ENCODE measurements at places on chromosomes 7 and 10. TPM values are rescaled to one million over a fixed set of nuclear protein-coding genes. Genes with fewer than 3 reads are reported as not detected.

DNA sequence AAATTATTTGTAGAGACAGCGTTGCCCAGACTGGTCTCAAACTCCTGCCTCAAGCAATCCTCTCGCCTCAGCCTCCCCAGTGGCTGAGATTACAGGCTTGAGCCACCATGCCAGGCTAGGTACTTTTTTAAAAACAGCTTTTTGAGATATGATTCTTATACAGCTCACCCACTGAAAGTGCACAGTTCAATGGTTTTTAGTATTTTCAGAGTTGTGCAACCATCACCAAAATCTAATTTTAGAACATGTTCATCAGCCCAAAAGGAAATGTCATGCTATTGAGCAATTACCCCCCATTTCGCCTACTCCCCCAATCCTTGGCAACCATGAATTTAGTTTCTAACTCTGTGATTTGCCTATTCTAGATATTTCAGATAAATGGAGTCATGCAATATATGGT is 73.7 kb downstream of the EVX1 start:
- no peak for DNase-seq

DNA sequence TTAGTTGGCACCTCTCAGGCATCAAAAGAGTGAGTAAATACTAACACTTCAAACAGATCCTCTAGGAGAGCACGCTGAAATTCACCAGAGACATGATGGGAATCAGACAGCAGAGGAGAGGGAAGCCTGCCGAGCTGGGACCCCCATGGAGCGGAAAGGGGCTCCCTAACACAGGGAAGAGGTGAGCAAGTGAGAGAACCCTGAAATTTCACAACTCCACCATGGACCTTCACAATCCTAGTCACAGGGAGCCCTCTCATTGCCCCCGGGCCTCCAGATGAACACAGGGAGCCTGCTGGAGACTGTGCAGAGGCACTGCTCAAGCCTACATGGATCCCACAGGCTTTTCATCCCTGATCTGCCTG is 59.2 kb upstream of the ANTXRL start:
- DNase-seq, result no peak

- no peak for DNase-seq
Measured at GRCh38 chr7:150665089-150665748, 20.3 kb upstream of the GIMAP2 start.

DNA sequence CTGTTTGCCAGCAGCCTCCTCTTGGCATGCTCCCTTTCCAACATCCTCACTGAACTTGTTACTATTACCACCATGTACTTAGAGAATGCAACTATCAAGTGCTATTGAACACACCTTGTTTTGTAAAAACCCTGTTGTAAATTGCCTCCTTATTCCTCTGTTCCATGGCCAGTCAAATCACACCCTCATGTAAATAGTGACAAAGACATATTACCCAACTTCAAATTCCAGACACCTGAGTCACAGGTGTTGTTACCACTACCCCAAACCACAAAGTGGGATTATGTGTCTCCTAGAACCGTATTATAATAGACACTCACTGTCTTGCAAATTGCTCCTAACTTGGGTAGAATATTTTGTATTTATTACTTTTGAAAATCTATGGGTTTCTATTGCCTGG is 263.2 kb upstream of the C7orf33 start:
- DNase-seq, result no peak

The TMEM270 gene
- total RNA-seq, result not detected

GRCh38 chr10:665579-666091 is 23.8 kb downstream of the DIP2C start:
- no peak for DNase-seq

Data from CD4-positive, alpha-beta memory T cell (primary cell).